ENCODE measurements at places on chromosomes 12 and 14.

DNA sequence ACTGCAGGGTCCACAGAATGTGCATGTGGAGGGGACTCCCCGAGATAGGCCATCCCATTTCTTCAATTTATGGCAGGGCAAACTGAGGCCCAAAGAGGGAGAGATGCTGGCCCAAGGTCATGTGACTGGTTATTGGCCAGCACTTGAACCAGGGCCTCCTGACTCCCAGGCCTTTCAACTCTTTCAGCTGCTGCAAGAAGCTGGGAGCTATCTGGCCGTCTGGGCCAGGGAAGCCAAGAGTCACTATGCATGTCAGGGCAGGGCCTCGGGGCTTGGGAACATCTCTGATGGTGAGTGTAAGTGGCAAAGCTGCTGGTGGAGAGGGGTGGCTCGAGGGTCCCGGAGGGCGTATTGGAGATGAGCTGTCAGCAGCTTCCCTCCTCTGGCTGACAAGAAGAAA lies 9.5 kb upstream of the LTBP2 start:
- no peak for DNase-seq

- peak; percentile 2 for DNase-seq
These were observed 71.4 kb downstream of the MNAT1 start for GRCh38 chr14:60805841-60806430.

- DNase-seq: no peak
These were observed 589 bp upstream of the HVCN1 start for GRCh38 chr12:110689281-110690126.

DNA sequence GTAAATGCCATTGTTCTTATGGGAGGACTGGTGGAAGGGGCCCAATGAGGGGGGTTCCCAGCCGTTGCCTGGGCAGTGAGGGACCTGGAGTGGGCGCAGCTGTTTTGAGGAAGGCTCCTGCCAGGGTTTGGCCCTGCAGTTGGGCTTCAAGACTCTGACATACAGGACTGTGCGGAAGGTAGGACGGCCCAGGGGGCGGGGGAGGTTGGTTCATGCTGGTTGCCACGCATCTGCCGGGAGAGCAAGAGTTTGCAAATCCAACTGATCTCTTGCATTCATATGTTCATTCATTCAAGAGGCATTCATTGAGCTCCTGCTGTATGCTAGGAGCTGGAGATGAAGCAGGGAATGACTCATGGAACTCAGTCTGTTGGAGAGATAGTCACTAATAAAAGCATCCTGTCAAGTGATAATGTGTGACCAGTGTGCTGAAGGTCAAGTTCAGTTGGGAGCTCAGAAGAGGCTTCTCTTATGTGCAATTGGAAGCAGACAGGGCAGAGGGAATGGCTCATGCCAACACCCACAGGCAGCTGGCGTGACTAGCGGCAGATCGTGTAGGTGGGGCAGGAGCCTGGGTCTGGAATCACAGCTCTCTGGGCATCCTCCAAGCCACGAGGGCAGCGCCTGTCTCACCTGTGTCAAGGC lies 7.8 kb downstream of the SH2B3 start:
- no peak for DNase-seq

GRCh38 chr12:122932207-122932606 lies 34.1 kb downstream of the ABCB9 start:
- DNase-seq: no peak

DNA sequence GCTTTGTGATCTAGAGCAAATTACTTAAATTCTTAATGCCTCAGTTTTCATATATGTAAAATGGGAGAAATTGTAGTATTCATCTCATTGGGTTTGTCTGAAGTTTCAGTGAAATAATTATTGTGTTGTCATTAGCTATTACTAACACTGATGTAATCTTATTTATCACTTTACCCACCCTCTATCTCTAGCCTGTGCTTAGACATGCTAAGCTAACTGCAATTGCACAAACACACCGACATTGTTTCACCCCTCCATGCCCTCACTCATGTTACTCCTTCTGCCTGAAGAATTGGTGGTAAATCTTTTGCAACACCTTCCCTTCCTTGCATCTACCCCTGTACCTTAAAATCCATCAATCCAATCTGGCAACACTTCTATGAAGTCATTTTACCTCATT lies 241.6 kb downstream of the BCAT1 start:
- DNase-seq: no peak

DNA sequence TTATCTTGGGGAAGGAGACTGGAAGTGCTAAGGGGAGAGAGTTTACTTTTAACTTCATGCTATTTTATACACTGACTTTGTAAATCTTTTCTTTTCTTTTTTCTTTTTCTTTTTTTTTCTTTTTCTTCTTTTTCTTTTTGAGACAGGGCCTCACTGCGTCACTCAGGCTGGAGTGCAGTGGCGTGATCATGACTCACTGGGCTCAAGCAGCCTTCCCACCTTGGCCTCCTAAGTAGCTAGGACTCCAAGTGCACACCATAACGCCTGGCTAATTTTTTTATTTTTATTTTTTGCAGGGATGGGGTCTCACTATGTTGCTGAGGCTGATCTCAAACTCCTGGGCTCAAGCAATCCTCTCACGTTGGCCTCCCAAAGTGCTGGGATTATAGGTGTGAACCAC lies 294.6 kb upstream of the PRICKLE1 start:
- no peak for DNase-seq

GRCh38 chr14:100546051-100546443 lies 41.2 kb downstream of the BEGAIN start:
- no peak for DNase-seq

DNA sequence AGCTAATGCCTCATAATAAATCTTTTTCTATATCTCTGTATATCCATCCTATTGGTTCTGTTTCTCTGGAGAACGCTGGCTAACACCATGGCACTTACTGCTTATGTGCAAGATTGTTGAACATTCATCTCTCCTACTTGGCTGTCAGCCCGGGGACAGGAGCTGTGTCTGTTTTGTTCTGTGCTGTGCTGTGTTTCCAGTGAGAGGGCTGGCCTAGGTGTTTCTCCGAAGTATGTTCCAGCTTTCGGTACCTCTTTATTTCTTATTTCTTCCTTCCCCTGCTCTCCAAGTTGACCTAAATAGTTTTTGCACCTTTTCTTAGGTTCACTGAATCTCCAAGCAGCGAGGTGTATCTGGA lies 18.8 kb upstream of the NR4A1 start:
- DNase-seq: no peak

- no peak for DNase-seq
These were observed 54.1 kb upstream of the FERMT2 start for GRCh38 chr14:53004976-53005375.

DNA sequence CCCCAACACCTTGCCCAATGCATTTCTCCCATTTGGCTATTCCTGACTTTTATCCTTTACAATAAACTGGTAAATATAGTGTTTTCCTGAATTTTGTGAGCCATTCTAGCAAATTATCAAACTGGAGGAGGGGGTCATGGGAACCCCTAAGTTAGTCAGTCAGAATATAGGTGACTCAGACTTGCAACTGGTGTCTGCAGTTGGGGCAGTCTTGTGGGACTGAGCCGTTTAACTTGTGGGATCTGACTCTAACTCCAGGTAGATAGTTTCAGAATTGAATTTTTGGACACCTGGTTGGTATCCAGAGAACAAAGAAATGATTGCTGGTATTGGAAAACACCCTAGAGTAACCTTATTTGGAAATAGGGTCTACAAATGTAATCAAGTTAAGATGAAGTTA lies 133.4 kb downstream of the CEP83 start:
- no peak for DNase-seq

DNA sequence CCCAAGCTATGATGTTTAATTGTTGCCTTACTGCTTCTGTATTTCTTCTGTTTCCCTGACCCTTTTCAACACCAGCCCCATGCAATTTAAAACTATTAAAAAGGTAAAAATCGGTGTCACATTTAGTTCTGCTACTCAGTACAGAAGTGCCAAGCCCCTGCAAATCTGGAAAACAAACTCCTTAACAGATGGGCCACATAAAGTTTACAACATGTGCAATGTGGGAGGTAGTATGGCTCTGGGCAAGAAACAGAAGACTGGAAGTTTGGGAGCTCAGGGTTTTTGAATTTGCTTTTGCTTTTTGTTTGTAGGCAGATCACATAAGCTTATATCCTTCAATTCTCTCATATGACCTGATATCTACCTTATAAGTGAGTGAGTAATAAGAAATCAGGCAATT lies 404.0 kb upstream of the ATP2B1 start:
- no peak for DNase-seq

GRCh38 chr14:104598039-104598909 lies 6.3 kb downstream of the TMEM179 start:
- DNase-seq: no peak
